ENCODE measurements at places on chromosomes 4 and X.

DNA sequence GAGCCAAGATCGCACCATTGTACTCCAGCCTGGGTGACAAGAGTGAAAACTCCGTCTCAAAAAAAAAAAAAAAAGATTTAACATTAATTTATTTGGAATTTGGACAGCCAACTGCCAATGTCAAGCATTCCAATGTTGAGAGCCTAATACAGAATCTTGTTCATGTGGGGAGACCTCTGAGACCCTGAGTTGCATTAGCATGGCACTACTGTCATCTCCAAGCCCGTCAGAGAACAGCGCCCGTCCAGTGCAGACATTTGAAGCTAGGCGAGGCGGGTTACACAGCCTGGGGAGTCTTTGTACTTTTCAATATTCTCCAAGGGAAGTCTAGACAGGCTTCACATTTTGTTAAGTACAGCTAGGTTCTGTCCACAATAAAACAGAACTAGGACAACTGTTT lies 126.7 kb downstream of the CHRNA9 start:
- DNase-seq: no peak

GRCh38 chr4:98558471-98559169 lies 99.8 kb downstream of the TSPAN5 start:
- DNase-seq: no peak

GRCh38 chrX:48908600-48908999 lies 2.8 kb downstream of the SLC35A2 start:
- no peak for DNase-seq

- DNase-seq: no peak
Observed at GRCh38 chr4:158238575-158238974, 28.3 kb downstream of the TMEM144 start.

DNA sequence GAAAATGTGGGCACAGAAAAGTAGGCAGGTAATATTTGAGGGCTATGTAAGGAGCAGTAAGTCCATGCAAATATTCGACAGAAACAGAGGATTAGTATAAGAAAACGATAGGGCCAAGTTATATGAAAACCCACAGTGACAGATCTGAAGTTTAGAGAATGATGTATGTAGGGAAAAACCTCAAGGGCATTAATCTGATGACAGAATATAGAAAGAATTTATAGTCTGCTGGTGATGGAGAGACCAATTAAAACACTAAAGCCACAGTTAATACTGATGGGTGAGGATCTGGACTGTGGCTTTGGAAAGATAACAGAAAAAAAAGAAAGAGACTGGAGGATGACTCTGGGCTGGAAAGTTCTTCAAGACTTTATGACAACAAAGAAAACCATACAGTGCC lies 169.7 kb downstream of the PALLD start:
- no peak for DNase-seq

DNA sequence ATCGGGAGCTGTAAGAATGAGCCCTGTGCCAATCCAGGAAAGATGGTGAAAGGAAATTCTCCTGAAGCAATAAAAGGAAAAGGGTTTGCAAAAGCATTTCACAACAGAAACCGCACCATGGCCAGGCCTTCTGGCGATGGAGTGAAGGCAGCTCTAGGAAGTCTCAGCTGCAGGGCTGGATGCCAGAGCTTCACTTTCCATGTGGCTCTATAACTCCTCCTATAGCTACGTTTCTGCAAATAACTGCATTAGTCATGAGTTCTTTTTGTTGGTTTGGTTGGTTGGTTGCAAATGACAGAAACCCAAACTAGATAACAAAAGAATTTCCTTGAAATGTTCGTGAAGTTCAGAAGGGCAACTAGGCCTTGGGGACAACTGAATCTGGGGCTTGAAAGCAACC lies 84.6 kb downstream of the RELL1 start:
- DNase-seq: no peak

- DNase-seq: no peak
Observed at GRCh38 chr4:27178061-27178460, 317.4 kb downstream of the STIM2 start.

DNA sequence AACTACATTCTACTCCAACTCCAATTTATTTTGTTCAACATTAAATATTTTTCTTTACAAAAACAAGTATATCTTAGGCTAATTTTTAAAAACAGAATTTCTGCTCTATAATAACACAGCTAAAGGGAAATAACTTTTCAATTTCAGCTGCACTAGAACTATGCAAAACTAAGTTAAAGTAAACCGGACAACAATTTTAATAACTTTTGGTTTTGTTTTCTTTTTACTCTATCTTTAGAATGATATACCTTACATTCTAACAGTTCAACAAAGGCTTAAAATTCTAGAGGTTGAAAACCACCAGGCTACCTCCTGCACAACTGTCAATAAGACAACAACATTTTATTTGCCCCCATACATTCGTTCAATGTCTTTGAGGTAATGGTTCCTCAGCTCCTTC lies 18.7 kb upstream of the KCNE5 start:
- no peak for DNase-seq

GRCh38 chr4:11587797-11588196 lies 159.1 kb upstream of the HS3ST1 start:
- no peak for DNase-seq

- no peak for DNase-seq
Observed at GRCh38 chrX:110316351-110317060, 1.4 kb downstream of the AMMECR1 start.

DNA sequence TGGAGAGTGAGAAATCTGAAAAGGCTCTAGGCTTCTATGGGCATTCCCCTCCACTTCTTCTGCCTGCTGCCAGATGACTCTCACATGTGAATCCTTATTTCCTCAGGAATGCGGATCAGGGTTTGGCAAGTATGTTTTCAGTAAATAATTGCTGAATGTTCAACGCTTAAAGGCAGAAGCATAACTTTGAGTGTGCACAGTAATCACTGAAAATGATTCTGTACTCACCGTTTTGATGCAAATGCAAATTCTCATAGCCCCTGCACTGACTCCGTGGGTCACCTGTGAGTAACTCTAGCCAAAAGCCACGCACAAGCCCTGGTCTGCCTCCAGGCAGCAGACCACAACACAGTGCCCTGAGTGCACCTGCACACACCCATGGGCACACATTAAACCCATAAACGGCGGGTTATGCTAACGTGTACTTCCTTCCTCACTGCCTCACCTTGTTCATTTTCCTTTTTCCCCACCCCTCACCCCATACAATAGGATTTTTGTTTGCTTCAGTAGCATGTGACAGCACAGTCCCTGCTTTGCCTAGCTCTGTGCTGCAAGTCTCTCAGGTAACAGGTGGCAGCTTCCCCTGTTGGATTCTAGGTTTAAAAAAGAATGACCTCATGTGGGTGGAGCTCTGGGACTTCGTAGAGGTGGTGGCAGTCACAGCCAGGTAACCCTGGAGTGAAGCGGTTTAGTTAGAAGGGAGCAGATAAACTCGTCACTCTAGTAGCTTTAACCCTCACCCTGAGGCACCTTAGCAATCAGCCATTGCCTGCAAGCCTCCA lies at the start of gene ARHGEF38:
TSS of gene ARHGEF38 (plus strand) at position 656 of the 782 bp plus-strand sequence. CDS start 146 bp downstream, outside the sequence.
- DNase-seq: no peak

DNA sequence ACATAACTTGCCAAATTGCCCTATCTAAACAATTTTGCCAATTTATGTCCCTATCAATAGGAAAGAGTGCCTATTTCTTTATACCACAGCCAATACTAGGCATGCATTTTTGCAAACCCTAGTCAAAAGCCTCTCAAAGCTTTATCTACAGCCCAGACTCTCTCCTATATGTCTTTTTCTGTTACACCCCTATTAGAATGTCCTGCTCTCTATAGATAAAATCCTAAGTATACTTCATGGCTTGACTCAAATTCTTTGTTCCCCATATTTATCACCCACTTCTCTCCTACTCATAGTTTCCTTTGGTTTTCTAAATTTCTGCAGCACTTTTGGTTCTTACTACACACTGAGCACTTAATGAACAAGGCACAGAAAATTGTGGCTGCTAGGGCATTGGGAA lies 38.0 kb downstream of the NUP62CL start:
- no peak for DNase-seq

DNA sequence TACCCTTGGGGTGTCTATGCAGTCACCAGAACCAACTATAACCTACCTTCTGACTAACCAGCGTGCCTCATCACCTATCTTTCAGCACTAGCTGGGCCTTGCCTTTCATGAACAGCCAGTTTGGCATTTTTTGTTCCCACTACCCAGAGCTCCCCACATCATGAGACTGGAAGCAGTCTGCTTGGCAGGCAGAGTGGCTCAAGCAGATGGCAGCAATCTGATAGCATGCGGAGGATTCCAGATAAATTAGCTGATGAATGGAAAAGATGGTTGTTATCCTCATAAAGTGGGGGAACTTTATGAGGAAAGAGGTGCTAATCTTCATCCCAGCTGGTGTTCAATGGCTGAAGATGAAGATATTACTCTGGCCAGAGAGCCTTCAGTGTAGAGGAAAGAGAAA lies 243.2 kb upstream of the EDA2R start:
- no peak for DNase-seq

Measured in activated gamma-delta T cell treated with anti-CD3 and anti-CD28 coated beads, Interleukin-2, amount 50 U/mL, for 16 hours (primary cell).